Suprapubic skin (tissue), 4 donors: ENCODE measurements at places on chromosomes 5 and 9. TPM values are rescaled to one million over a fixed set of nuclear protein-coding genes. Genes with fewer than 3 reads are reported as not detected.

The AP3S1 gene
- total RNA-seq, result 40.0 TPM

The EQTN gene
- 0.97 TPM for total RNA-seq

The OMD gene
- 5.2 TPM for total RNA-seq

The GPBP1 gene
- 66.4 TPM for total RNA-seq

The LARP1 gene
- total RNA-seq, result 98.5 TPM

The HAUS6 gene
- total RNA-seq, result 5.6 TPM

The FOXD4L3 gene
- total RNA-seq, result not detected

The TMEM215 gene
- total RNA-seq, result not detected

The FCN2 gene
- total RNA-seq, result not detected

The WDR38 gene
- not detected for total RNA-seq

The CYLC2 gene
- not detected for total RNA-seq

The SARDH gene
- total RNA-seq, result 0.98 TPM

The PCDHB14 gene
- total RNA-seq, result 6.5 TPM

The TNPO1 gene
- total RNA-seq, result 81.0 TPM

GRCh38 chr5:126624534-126624933 lies 23.8 kb downstream of the PHAX start:
- no peak for DNase-seq

GRCh38 chr5:11390291-11390767 lies 513.9 kb downstream of the CTNND2 start:
- no peak for DNase-seq

- DNase-seq, result no peak
Observed at GRCh38 chr9:37148181-37148580, 27.8 kb downstream of the ZCCHC7 start.

DNA sequence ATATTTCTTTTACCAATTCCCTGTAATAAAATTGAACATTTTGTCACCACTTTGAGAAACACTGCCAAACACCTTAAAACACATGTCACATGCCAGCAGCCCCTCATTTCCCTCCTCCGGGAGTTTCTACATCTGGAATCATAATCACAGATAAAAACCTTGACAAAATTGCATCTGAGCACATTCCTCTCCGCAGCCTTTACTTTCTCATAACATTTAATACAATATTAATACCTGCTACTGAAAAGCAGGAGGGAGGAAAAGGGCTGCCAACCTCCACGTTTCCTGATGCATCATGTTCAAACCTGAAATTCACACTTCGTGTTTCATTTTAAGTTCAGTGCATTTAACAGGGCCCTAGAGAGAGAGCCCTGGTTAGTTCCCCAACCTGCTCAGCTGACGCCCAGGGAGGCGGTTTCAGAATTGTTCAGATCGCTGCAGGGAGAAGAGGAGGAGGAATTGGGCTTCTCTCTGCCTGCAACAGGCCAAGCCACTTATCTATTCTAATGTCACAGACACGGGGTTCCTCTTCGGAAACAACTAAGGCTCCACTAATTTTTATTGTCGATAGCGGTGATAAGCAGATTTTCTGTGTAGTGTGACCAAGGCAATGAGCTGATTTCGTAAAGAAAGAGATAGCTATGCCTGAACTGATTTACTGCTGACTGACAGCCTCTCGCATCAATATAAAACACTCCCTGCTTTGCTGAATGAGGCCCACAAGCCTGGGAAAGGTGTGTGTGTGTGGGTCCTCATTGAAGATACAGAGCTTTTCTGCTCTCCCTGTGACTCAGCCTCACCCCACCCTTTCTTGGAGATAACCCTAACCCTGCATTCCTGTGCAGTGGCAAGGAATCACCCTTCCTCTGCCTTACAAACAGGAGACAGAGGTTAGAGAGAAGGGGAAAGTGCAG lies 4.9 kb upstream of the LHX2 start:
- peak; percentile 20 for DNase-seq

DNA sequence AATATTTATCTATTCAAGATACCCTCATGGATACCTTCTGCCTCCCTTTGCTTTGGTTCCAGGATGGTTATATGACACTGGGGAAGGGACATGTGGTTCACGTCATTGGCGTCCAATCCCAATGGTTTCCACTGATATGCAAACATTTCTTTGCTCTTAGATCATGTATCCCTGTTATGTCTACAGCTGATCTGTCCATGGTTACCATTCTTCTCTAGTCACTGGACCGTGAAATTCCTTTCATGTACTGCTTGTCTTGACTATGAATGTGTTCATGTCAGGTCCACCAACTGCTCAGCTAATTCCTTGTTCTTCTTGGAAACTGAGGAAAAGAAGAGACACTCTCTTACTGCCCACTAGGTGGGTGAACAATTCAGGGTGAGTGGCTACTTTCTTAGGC lies 391.1 kb upstream of the ZNF608 start:
- DNase-seq, result no peak

- no peak for DNase-seq
Observed at GRCh38 chr9:27924502-27924901, 351.2 kb upstream of the C9orf72 start.

DNA sequence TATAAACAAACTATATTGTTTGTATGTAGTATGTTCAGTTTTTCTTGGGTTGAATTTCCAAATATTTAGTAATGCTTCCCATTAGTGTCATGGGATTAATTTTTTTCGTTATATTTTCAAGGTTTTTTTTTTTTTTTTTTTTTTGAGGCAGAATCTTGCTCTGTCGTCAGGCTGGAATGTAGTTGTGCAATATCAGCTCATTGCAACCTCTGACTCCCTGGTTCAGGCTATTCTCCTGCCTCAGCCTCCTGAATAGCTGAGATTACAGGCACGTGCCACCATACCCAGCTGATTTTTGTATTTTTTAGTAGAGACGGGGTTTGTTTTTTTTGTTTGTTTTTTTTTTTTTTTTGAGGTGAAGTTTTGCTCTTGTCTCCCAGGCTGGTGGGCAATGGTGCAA lies 10.6 kb downstream of the DDX46 start:
- no peak for DNase-seq

GRCh38 chr9:94922098-94922607 lies 195.7 kb downstream of the AOPEP start:
- DNase-seq, result no peak

- DNase-seq, result no peak
Observed at GRCh38 chr5:38803246-38803645, 42.6 kb upstream of the OSMR start.

DNA sequence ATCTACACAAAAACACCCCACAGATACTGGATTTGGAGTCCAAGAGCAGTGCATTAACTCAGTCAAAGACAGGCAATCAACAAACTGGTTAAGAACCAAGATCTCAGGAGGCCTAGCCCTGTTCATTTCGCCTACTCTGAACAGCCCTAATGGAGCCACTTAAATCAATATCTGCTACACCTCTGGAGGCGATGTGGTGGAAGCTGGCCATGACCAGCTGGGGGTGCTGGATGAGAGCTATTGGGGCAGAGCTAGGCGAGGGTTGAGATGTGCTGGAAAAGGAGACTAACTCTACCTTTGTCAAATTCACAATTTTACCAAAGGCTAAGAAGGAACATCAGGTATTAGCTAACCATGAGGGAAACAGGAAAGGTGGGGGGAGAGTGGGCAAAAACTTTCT lies 23.3 kb upstream of the ARSB start:
- no peak for DNase-seq

- DNase-seq, result no peak
Observed at GRCh38 chr9:6581253-6581652, 64.3 kb downstream of the GLDC start.

DNA sequence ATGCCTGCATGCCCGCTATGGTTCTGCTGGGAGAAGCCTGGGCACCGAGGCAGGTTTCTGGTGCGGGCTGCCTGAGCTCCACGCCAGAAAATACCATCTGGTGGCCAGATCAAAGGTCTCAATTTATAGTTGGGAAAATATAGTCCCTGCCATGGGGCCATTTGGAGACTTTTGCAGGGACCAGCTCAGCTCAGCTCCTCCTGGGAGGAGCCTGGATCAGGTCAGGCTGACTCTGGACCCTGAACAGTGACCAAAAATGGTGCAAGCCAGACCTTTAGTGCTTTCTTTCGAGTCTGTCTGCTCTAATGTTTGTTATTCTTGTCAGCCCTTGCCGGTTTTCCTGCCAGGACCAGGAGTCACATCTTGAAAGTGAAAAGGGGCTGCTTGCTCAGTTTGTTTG lies 31.8 kb downstream of the HMCN2 start:
- DNase-seq, result no peak

DNA sequence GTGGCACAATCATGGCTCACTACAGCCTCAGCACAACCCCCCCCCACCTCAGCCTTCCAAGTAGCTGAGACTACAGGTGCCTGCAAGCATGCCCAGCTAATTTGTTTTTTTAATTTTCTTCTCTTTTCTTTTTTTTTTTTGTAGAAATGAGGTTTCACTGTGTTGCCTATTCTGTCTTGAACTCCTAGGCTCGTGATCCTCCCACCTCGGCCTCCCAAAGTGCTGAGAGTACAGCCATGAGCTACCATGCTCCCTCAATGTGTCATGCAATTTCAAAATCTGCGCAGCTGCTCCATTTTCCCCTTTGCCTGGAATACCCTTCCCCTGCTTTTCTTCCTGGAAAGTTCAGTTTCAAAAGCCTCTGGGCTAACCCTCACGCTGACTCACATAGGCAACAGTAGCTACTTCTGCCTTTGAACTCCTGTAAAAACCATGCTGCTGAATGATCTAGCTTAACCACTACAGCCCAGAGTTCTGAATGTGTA lies 71.0 kb upstream of the IL7R start:
- DNase-seq, result no peak

GRCh38 chr5:88727705-88728313 lies 155.2 kb downstream of the MEF2C start:
- no peak for DNase-seq

DNA sequence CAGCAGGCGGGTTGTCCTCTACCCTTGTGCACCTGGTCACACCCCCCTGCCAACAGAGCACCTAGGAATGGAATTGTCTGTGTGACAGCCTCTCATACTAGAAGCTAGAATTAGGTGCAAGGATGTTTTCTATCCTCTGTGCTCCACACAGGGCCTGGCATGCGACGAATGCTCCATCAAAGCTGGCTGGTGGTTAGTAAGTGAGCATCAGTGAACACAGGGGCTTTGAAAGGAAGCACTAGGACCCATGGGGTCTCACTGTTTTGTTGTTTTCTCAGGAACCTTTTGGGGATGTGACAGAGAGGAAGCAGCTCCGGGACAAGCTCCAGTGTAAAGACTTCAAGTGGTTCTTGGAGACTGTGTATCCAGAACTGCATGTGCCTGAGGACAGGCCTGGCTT lies 32.3 kb downstream of the GALNT12 start:
- DNase-seq, result no peak

GRCh38 chr5:108459769-108460168 lies 77.9 kb upstream of the FBXL17 start:
- no peak for DNase-seq

- no peak for DNase-seq
Observed at GRCh38 chr9:122141671-122142070, 17.9 kb downstream of the NDUFA8 start.

- DNase-seq, result no peak
Observed at GRCh38 chr5:58898538-58898937, 315.7 kb downstream of the RAB3C start.

DNA sequence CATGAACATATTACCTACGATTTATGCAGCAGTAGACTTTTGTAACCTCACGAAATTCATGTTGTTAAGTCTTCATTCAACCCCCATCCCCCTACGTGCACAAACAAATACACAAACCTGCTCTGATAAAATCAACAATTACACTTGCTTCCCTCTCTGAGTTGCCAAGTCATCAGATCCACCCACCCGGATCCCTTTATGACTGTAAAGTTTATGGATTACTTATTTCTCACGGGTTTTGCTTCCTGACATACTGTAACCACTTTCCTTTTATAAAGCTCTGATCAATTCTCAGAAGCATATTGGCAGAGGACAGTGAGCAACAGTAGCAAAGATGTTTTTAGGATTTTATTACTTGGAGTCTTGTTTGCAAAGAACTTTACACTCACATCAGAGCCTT lies 70.5 kb downstream of the MLLT3 start:
- DNase-seq, result no peak

DNA sequence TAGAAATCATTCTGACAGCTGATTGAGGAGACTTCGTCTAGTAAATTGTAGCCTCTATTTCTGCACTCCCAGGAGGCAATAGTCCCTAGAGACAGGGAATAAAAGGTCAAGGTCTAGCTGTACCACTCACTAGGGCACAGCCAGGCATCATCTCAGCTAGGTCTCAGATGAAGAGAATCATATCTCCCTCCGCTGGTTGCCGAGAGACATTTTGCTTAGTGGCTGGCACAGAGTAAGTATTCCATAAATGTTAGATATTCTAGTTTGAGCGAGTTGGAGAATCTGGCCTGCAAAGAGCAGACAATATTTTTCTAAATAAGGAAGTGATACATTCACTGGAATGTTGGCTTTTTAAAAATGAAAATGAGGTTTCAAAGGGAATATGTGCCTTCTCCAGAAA lies 180.4 kb upstream of the ACTBL2 start:
- no peak for DNase-seq

DNA sequence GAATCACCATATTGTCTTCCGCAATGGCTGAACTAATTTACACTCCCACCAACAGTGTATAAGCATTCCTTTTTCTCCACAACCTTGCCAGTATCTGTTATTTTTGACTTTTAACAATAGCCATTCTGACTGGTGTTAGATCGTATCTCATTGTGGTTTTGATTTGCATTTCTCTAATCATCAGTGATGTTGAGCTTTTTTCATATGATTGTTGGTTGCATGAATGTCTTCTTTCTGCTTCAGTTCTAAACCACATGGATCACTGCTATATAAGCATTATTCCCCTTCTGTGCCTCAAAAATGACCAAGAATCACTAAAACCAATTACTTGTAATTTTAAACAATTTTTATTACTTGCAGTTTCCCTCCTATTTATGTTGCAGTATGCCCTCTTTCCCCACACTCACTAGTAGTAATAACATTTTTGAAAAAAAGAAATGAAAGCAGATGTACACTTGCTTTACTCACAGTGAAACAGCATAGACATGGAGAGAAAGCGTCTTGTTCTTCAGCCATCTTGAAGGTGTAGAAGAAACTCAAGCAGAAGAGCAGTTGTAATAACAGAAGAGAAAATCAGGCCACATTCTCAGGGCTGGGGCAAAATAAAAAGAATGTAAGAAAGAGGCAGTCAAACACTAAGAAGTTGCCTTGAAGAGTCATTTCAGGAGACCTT lies 4.5 kb upstream of the TMEM252 start:
- DNase-seq, result no peak

GRCh38 chr5:17364987-17365810 lies 132.8 kb upstream of the TAF11L2 start:
- no peak for DNase-seq

DNA sequence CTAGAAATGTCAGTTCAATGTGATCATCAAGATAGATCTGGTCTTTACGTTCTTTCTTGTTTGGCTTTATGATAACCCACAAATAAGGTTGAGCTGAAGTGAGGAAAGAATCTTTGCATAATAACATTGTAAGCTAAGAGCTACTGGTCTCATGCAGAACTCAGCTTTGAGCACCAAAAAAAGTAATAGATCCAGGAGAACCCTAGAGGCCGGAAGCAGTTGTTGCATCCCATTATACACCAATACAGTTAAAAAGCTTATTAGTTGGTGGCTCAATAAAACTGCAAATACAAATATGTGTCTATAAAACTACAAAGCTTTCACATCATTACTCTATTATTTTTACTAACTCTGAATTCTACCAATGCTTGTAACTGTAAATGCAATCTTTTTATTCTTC lies 85.5 kb upstream of the NUDT12 start:
- no peak for DNase-seq
